ENCODE measurements at places on chromosomes 16 and 17. TPM values are rescaled to one million over a fixed set of nuclear protein-coding genes. Genes with fewer than 3 reads are reported as not detected.

ALOX12 gene
- not detected for total RNA-seq

GNG13 gene
- total RNA-seq = not detected

MILR1 gene
- total RNA-seq = 2.2 TPM

MFSD11 gene
- total RNA-seq = 61.3 TPM

BEAN1 gene
- 4.1 TPM for total RNA-seq

All from occipital lobe (tissue), 3 donors.